Thoracic aorta (tissue), 2 donors: ENCODE measurements at places on chromosomes 6 and 20. TPM values are rescaled to one million over a fixed set of nuclear protein-coding genes. Genes with fewer than 3 reads are reported as not detected.

HAO1 gene
- not detected for total RNA-seq

SOX18 gene
- 15.3 TPM for total RNA-seq

- no peak for DNase-seq
Observed at GRCh38 chr20:4808872-4809271, 87.2 kb downstream of the PRND start.

DNA sequence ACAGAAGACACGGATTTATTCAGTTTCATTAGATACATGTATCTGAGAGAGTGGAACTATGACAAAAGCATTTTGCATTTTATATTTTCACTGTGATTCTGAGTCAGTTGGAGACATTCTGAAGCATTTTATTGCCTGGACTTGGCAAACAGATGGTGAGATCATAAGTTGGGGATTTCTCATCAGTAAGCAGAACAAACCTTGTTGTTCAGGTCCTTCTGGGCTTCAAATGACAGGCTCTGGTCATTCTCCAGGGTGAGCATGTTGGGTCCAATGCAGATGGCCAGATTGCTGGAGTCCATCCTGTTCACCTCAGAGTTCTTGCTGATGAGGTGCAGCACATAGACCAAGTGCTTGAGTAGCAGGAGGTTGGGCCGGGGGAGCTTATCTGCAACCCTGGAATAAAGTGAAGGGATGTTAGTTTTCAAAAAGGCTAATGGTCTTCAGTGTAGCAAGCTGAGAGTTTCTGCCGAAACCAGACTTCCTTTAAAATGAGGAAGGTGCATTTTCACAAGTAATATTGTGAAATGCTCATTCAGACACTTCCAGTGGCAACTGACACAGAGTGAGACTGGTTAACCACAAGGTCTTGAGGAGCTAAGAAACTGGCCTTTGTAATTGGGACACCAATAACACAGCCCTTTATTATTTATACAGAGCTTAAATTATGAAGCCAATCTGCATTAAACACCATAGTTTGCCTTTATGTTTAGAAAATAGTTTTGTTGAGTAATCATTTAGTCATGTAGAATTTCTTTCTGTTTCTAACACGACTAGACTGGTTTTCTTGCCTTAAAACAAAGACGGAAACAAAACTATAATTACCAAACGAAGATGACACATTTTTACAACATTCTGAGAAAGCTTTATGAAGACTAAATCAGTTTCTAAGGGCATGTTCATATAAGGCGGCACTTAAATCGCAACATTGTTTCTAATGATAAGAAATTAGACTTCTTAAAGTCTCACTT is 5.6 kb downstream of the TAGAP start:
- no peak for DNase-seq

DNA sequence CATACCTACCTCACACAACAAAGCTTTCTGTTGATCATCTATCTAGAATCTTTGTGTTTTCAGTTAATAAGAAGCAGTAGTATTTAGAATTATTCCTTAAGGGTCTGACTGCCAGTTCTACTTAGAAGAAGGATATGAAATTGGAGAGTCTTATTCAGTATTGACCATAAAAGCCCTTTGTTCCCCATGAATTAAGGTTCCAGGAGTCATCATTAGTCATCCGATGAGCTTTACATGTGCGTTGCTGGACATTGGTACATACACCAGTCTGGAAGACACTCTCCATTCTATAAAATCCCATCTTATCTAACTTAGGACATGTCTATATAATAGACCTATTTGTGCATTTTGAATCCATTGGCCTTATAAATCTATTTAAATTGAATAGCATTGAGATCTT is 34.4 kb upstream of the RNF217 start:
- DNase-seq = no peak

DNA sequence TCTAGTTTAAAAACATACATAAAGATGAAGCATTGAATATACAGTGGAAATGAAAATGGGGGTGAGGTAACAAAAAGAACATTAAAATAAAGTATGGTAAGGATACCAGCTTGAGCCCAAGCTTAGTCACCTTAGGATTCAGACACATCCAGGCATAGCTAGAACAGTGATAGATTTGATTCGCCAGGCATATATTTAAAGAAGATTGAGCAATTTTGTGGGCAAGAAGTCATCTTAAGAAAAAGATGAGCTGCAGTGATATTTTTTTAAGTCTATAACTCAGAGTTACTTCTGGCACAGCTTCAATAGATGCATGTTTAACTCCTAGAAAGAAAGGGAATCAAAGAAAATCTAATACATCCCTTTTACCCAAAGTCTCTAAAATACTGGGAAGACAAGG is 97.9 kb downstream of the BMP5 start:
- DNase-seq = no peak

- no peak for DNase-seq
Observed at GRCh38 chr6:52537001-52537753, 39.7 kb downstream of the TRAM2 start.
